Lung microvascular endothelial cell (primary cell): ENCODE measurements at places on chromosomes 4 and X.
A peak's percentile ranks its signal among the peaks of the same experiment; 100 is the strongest.

GRCh38 chrX:137033774-137034507 is at the start of gene GPR101:
TSS of gene GPR101 (minus strand) at chrX:137033995. CDS start at chrX:137031674, 2,321 bp downstream.
- DNase-seq = no peak

GRCh38 chr4:184343502-184344177 is 126.0 kb upstream of the ENPP6 start:
- DNase-seq = peak; percentile 76

DNA sequence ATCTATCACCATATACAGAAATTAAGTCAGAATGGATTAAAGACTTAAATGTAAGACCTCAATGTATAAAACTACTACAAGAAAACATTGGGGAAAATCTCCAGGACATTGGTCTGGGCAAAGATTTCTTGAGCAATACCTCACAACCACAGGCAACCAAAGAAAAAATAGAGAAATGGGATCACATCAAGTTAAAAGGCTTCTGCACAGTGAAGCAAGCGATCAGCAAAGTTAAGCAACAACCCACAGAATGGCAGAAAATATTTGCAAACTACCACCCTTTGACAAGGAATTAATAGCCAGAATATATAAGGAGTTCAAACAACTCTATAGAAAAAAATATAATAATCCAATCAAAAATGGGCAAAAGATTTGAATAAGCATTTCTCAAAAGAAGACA is 236.9 kb upstream of the EMCN start:
- DNase-seq = no peak

GRCh38 chrX:49840679-49841078 is 11.6 kb downstream of the PAGE4 start:
- DNase-seq = peak; percentile 89

DNA sequence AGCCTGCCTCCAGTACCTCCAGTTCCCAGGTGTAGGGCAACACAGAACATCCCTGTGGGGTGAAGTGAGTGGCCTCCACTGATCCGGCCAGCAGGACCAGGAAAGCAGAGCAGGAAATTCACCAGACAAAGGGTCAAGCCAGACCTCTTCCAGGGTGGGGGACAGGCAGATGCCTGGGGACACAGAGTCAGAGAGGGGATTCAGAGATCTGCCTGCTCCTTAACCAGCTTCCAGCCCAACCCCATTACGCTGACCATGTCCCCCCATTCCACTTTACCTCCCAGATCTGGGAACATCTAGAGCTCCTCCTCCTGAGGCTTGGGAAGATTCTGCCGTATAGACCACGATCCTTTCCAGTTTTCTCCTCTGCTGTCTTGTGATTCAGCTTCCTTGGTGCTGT is 72.9 kb upstream of the MTM1 start:
- DNase-seq = no peak

DNA sequence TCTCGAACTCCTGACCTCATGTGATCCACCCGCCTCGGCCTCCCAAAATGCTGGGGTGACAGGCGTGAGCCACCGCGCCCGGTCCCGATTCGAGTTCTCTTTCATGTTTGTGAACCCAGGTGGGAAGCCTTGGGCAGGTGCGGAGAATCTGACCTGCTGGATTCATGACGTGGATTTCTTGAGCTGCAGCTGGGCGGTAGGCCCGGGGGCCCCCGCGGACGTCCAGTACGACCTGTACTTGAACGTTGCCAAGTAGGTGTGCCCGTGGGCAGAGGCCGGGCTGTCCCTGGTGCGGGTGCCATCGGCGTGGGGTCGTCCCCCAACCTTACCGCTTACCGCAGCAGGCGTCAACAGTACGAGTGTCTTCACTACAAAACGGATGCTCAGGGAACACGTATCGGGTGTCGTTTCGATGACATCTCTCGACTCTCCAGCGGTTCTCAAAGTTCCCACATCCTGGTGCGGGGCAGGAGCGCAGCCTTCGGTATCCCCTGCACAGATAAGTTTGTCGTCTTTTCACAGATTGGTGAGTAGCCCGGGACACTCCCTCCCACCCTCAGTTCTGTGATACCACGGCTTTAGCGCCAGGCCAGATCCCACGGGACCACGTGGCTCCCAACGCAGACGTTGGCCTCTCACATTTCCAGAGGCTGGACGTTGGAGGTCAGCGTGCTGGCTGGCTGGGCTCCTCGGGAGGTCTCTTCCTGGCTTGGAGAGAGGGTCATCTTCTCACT is 15.6 kb downstream of the IL3RA start:
- no peak for DNase-seq

DNA sequence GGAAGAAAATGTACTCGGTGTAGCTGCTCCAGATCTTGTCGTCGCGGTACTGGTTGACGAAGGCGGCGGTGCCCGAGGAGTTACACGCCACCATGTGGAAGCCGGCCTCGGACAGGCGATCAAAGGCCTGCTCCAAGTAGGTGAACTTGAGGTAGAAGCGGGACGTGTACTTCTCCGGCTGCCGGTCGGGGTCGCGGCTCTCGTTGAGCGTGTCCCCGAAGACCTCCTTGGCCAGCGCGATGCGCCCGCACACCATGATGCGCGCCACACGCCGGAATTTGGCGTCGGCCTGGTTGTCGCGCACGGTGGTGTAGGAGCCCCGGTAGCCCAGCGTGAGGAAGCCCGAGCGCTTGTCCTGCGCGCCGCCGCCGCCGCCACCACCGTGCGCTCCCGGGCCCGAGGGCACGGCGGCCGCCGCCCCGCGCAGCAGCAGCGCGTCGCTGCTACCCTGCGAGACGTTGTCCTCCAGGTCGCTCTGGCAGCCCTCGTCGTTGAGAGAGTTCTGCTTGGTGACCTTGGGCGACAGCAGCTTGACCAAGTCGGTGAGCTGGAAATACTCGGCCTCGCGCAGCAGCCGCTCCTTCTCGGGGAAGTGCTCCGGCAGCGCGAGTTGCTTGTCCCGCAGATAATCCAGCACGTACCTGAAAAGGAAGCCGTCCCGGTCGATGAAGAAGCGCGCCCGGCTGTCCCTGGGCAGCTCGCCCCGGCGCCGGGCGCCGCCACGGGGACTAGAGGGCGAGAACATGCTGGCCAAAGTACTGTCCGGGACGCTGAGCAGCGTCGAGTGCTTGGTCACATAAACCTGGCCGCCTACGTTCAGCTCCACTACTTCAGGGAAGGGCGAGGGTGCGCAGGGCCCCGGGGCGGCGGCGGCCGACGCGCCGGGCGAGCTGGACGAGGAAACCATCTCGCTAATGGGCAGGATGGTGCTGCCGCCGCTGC is 775 bp downstream of the KCTD8 start:
- DNase-seq = peak; percentile 37

GRCh38 chrX:140477987-140478386 is 26.9 kb downstream of the SOX3 start:
- no peak for DNase-seq

- DNase-seq = no peak
These were observed 31.5 kb downstream of the GRSF1 start for GRCh38 chr4:70808151-70808550.

GRCh38 chrX:53004811-53005210 is 43.8 kb upstream of the GPR173 start:
- DNase-seq = no peak

DNA sequence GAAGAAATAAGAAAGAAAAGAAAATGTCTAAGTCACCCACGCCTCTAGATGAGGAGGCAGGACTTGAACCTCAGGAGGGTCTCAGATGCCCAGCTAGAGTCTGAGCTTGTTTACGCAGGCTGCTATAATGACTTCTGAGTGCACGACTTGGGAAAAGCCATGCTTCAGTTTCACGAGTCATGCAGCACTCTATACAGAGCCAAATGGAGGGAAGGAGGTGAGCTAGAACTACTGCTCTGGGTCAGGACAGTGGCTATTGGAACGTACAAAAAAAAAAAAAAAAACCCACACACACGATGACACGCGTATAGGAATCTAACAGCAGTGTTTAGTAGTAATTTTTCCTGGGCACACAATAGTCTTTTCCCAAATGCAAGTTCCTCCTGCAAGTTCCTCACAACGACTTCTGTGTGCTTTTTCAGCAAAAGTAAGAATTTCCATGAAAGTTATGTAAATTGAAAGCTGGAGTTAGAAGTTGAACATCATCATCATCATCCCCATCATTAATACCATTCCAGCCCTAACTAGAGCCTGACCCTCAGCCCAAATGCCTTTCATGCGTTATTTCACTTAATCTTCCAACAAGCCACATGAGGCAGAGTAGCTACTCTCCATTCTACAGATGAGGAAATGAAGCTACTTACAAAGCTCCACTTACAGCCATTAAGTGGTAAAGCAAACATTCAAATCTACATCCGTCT is 36.6 kb downstream of the IRF2 start:
- DNase-seq = no peak

GRCh38 chrX:147962476-147962875 is 18.7 kb upstream of the FMR1NB start:
- no peak for DNase-seq

GRCh38 chrX:66914080-66914479 is 275.2 kb upstream of the EDA2R start:
- DNase-seq = no peak

GRCh38 chrX:26580021-26580420 is 364.1 kb downstream of the MAGEB5 start:
- no peak for DNase-seq

DNA sequence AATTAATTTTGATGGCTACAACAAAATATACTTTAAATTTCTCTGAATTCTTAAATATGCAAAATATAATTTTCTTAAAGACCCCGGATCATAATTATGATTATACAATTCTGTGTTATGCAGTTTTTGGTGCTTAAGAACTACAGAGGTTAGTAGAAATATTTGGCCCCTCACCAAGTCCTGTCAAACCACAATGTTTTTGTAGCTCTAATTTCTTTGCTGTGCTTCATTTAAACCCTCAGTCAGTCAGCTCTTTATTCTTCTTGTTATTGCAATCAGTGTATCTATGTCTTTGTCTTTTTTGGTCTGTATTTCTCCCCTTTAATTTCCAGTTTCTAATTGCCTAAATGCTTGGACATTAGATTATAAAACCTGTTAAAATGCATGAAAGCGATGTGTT is 186.1 kb downstream of the CAMK2D start:
- peak; percentile 2 for DNase-seq

DNA sequence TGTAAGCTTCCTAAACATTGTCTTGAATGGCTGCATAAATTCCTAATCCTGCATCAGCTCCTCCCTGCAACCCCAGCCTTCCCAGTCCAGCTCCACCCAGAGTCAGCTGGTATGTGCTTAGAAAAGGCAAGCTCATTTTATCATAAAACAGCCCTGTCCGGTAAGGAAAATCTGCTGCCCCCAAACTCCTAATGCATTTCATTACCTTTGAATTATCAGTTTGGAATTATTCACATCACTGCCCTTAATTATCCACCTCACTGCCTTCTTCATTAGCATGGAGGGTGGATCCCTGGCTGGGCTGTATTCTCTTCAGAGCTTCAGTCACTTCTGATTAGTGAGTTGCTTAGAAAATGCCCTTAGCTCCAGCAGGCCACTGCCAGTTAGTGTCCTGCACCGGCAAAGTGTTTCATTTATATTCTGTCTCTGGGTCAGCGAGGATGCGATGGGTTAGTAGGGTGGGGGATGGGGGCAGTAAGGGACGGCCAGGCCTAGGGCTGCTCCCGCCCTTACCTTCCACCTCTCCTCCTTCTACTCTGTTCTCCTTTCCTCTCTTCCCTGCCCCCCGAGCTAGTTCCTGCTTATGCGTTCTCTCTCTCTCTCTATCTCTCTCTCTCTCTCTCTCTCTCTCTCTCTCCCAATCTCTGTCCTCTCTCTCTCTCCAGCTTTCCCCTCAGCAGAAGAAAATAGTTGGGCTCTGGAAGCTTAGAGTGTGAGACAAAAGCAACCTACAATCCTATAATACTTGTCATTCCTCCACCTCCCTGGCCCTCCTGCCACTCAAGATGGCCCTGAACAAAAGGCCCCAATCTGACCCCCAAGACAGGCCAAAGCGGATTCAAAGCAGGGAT is 174.8 kb upstream of the KLF3 start:
- DNase-seq = no peak

GRCh38 chr4:98967786-98968329 is 27.7 kb upstream of the METAP1 start:
- DNase-seq = no peak

- DNase-seq = no peak
These were observed 23.0 kb downstream of the HTRA3 start for GRCh38 chr4:8292478-8293107.

DNA sequence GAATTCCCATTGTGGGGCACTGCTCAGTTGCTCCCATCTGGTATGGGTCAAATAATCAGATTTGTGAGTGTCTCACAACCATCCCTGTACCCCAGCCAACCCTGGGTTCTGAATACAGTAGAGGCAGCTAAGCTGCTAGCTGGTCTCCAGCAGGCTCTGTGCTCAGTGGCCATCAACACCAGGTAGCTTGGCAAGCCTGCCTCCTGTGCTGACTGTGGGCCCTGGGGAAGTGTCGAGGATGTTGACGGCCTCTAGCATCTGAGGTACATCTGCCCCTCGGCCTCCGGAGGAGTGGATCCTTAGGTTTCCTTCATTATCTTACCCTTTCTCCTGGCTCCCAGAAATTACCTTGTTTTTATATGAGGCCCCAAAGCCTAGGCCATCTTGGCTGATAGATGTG is 13.3 kb downstream of the RNF4 start:
- no peak for DNase-seq

DNA sequence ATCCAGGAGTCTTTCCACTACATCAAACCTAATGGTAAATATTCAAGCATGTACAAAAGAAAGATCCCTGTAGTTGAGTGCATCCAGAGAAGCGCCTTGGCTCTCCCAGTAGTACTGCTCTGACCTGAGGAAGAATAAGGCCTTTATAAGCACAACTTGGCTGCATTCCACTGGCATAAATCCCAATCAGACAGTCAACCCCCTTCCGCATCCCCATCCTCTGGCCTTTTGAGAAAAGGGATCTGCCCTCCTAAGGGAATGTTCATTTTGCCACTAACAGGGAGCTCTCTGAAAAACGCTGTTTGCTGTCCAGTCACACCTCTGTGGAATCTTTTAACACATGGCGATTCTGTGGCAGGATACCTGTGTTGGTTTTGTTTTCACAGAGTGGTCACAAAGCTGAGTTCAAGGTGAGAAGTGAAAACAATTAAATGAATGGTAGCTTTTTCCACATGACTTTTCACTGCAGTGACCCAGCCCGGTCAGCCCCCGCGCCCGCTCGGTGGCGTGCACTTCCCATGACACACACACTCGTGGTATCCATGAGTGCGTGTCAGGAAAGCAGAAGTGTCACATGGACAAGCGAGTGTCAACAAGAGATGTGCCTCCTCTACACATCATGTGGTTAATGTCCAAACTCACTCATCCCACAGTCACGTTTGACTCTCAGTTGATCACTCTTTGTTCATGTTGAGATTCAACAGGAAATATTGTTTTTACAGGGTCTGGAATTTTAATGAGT is 112.2 kb upstream of the ENPP6 start:
- peak; percentile 94 for DNase-seq

DNA sequence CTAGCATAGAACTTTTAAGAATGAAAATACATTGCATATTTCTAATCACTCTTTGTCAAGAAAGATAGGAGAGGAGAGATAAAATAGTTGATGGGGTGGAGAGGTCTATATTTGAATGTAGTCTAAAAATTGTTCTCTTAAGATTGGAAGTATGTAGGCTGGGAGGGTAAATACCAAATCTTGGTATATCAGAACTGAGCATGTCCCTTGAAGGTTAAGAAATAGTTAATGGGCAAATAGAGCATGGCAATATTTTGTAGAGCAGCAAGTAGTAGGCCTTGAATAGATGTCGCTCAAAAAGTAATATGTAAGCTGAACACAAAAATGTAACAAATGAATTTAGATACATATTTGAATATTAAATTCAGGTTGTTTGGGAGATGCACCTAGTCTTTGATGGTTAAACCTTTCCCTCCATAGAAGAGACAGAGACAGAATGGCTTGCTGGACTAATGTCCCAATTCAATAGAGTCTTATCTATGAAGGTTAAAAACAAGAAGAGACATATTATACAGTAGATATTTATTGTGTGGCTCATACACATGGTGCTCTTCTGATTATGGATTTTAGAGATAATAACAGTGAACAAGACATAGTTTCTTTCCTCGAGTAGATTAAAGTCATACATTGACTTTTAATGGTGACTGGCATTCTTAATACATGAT is 12.5 kb downstream of the ALB start:
- no peak for DNase-seq
